ENCODE measurements at places on chromosomes 3 and 15. TPM values are rescaled to one million over a fixed set of nuclear protein-coding genes. Genes with fewer than 3 reads are reported as not detected.

Gene IQCF5
- total RNA-seq: not detected

Gene AHSG
- total RNA-seq: 0.09 TPM

Gene GRM7
- not detected for total RNA-seq

Gene BOC
- total RNA-seq: 5.3 TPM

Gene CCK
- 1.7 TPM for total RNA-seq

Gene SLC7A14
- total RNA-seq: not detected

Gene PAQR9
- 2.5 TPM for total RNA-seq

Gene IL17RB
- total RNA-seq: 0.88 TPM

Gene SAMMSON
- total RNA-seq: not detected

Gene PLCD1
- 3.9 TPM for total RNA-seq

Gene NDN
- total RNA-seq: 0.07 TPM

Measured in A549 treated with dexamethasone at 1 μM for 4 hours (cell line).